ENCODE measurements at places on chromosomes 2 and 18.

- DNase-seq: no peak
Observed at GRCh38 chr2:106899786-106900530, 14.0 kb upstream of the ST6GAL2 start.

- no peak for DNase-seq
Observed at GRCh38 chr2:238586931-238587775, 160.4 kb downstream of the ASB1 start.

GRCh38 chr2:122022531-122022930, 267.1 kb downstream of the TSN start:
- no peak for DNase-seq

DNA sequence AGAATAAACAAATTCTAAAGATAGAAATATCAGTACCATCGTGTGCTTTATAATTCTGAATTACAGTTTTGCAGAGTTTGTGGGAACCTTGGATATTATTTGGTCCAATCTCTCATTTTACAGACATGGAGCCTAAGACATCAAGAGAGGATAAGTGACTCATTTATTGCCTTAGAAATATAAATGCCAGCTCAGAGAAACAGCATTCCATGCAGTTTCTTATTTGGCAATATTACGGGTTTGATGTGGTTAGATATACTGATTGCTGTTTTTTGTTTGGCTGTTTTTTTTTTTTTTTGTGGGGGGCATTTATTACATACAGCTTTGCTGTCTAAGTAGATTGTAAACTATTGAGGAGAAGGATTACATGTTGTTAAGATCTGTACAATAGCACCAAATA, 1241.1 kb upstream of the LRRTM1 start:
- no peak for DNase-seq

DNA sequence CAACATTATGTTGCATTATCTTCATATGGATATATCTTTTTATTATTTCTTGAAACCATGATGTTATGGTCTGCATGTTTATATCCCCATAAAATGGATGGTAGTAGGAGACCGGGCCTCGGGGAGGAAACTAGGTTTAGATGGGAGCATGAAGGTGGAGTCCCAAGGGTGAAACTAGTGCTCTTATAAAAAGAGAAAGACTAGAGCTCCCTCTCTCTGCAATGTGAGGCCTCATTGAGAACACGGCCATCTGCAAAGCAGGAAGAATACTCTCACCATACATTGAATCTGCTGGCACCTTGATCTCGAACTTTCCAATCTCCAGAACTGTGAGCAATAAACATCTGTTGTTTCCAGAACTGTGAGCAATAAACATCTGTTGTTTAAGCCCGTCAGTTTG, 64.0 kb downstream of the NXPH2 start:
- DNase-seq: no peak

All from cerebellar nuclear complex (tissue), 1 donor.